ENCODE measurements at places on chromosomes 1 and 21.

GRCh38 chr1:4847711-4848110 is 193.3 kb downstream of the AJAP1 start:
- no peak for DNase-seq

DNA sequence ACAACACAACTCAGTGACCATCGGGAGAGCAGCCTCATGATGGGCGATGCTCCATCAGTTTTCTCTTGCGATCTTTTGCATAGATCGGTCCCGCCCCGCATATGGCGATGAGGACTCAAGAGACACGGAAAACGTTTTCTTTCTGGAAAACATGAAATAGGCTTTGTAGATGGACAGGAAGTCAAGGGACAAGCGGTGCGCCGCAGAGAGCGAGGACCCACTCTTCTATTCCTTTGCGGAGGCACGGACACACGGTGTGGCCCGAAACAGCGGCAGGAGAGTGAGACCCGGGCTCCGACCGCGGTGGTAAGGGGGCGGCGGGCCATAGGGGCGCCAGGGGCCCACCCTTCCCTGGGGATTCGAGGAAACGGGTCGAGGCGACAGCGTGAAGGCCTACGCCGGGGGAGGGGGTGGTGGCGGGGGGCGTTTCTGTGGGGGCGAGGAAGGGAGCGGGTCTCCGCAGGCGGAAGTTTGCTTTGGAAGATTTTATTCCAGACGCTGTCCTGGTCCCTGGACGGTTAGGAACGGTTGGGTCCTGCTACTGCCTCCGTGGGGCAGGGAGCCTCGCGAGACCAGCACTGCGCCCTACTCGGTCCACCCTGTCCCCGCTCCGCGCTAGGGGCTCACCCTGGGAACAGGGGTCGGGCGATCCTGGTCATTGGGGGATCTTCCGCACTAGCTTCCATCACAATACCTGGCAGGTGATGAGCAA is 796 bp upstream of the TDRKH start:
- peak; percentile 35 for DNase-seq

- DNase-seq, result no peak
These were observed 480.4 kb downstream of the PLPP3 start for GRCh38 chr1:56098946-56099345.

- no peak for DNase-seq
These were observed 5.7 kb downstream of the VANGL1 start for GRCh38 chr1:115647507-115647906.

DNA sequence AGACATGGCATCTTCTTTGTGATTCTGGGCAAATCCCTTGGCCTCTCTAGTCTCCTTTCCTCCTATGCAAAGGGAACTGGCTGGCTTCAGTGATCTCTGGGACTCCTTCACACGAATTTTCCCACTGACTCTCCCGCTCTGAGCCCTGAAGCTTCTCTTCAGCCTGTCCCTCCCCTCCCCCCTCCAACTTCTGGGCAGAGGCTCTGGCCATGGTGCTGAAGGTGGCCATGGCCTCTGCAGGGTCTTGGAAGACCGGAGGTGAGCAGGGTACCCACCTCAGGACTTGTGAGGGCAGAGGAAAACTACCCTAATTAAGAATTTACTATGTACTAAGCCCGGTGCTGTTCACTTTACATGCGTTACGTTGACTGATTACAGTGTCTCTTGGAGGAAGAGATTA is 29.4 kb upstream of the POU3F1 start:
- peak; percentile 33 for DNase-seq

DNA sequence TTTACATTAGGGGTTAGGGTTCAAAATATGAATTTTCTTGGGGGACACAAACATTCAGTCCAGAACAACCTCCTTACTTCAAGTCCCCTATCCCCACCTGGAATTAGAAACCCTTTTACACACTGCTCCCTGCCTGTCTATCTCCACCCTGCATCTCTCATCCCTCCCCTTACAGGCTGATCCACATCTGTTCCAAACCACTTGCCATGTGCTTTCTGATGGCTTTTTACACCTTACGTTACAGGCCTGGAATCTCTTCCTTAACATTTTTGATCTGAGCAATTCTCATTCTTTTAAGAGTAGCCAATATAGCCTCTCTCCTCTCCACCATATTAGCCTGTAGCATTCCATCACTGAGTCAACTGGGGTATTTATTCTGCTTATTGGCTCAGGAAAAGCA is 122.0 kb downstream of the PTBP2 start:
- no peak for DNase-seq

GRCh38 chr1:175220853-175221556 is 28.4 kb upstream of the KIAA0040 start:
- no peak for DNase-seq

- no peak for DNase-seq
These were observed 77.1 kb downstream of the ABCA4 start for GRCh38 chr1:94043738-94044289.

DNA sequence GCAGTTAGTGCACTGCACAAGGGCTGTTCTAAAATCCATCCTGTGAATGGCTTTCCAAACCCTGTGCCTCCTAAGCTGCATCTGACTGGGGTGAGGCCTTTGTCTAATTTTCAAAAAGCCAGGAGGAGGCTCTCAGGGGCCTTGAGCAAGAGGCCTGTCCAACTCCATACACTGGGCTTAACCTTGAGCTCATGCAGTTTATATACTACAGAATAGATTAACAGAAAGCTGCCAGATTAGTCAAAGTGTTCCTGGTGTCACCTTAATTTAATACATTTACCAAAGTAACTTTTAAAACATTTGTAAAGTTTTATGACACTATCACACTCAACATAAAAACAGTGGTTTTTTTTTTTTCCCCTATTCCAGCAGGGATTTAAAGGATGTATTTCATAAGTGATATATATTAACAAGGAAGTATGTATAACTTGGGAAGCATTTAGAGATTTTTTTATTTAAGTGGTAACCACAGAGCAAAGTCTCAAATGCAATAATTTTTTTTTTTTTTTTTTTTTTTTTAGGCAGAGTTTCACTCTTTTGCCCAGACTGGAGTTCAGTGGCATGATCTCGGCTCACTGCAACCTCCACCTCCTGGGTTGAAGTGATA is 23.3 kb downstream of the CTH start:
- DNase-seq, result no peak

- no peak for DNase-seq
These were observed 47.1 kb downstream of the ELK4 start for GRCh38 chr1:205584732-205585131.

- DNase-seq, result no peak
These were observed 370.4 kb downstream of the VAV3 start for GRCh38 chr1:107594536-107594935.

- no peak for DNase-seq
These were observed at the start of gene TMEM240 for GRCh38 chr1:1540090-1540817. TSS of gene TMEM240 (minus strand) at chr1:1540624. CDS start at chr1:1540346, 278 bp downstream.

DNA sequence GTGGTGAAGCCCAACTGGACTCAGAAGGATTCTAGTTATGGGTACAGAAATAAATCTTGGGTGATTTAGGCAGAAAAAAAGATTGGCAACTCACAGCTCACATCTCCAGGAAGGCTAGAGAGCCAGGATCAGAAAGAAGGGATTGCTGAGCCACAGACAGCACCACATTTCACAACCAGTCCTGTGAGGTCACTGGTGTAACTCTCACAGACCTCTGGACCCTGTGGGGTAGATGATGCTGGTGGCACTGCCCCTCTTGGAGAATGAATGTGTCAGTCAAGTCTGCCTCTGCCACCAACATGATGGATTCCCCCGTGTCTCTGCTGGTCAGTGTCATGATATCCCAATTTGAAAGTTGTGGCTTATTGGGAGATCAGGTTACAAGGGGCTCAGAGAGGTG is 70.9 kb upstream of the HMCN1 start:
- DNase-seq, result no peak

GRCh38 chr1:27009601-27010197 is 3.0 kb downstream of the TENT5B start:
- no peak for DNase-seq
